Breast epithelium (tissue), 4 donors: ENCODE measurements at places on chromosomes 6 and 20. TPM values are rescaled to one million over a fixed set of nuclear protein-coding genes. Genes with fewer than 3 reads are reported as not detected.
A peak's percentile ranks its signal among the peaks of the same experiment; 100 is the strongest.

DNA sequence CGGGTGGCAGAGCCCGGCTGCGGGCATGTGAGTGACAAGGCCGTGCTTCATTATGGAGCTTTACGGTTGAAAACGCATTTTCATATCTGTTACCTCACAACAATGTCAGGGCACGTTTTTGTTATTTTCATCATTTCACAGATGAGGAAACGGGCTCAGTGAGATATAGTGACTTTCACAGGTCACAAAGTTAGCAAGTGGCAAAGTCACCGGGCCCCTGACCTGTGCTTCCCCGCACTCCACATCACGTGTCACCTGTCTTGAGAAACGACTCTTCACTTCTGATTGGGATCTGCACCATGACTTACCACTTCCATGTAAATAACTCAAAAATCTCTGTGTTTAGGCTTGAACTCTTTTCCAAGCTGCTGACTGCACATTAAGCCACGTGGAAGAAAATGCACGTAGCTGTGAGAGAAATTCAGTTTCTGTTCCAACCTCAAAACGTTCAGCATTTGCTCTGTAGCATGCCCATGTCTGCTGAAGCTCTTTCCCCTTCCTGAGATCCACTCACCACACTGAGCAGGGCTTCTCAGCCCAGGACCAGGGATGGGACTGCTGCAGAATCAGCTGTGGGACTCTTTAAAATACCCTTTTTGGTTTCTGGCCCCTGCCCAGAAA lies 107.2 kb downstream of the ARMC2 start:
- DNase-seq = no peak

CD164 gene
- total RNA-seq = 302 TPM

SGK2 gene
- 4.1 TPM for total RNA-seq

GRCh38 chr6:23983735-23984134 lies 142.3 kb upstream of the NRSN1 start:
- no peak for DNase-seq

DLK2 gene
- total RNA-seq = 8.9 TPM

GRCh38 chr6:26501482-26501986 lies 1.4 kb downstream of the BTN1A1 start:
- peak; percentile 52 for DNase-seq

GRCh38 chr6:158825951-158826306 lies 6.8 kb upstream of the EZR start:
- DNase-seq = no peak

FKBP1C gene
- 0.29 TPM for total RNA-seq

SCUBE3 gene
- total RNA-seq = under 0.01 TPM

GRCh38 chr20:36309643-36310042 lies 3.5 kb downstream of the DLGAP4 start:
- DNase-seq = no peak

DNA sequence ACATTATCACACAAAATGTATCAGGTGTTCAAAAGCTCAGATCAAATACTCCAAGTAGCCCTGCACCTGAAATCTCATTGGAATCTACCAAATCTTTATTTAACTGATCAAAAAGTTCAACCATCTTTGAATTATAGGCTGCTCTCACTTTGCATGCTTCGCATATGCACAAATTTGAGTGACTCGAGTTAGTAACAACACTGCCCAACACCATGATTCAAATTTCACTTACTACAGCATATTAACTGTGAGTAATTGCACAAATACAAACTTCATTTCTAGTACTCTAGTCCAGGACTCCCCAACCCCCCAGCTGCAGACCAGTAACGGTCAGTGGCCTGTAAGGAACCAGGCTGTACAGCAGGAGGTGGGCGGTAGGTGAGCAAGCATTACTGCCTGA lies 51.1 kb downstream of the WASF1 start:
- DNase-seq = no peak
